ENCODE measurements at places on chromosomes 13 and 19.

DNA sequence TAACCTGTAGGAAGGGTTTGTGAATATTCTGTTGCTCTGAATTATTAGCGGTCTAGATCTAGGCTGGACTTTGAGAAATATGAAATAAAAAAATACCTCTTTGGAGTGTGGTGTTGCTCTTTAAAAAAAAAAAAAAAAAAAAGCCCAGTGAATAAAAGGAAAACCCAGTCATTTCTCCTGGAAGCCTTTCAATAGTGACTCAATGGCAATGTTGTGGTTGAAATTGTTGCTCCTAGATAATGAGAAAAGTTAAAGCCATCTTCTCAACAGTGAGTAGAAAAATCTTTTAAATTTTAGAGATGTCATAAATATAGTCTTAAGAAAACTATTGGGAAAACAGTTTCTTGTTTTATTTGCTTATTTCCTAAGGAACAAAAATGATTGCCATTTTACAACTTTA lies 135.3 kb downstream of the RFC3 start:
- no peak for DNase-seq

DNA sequence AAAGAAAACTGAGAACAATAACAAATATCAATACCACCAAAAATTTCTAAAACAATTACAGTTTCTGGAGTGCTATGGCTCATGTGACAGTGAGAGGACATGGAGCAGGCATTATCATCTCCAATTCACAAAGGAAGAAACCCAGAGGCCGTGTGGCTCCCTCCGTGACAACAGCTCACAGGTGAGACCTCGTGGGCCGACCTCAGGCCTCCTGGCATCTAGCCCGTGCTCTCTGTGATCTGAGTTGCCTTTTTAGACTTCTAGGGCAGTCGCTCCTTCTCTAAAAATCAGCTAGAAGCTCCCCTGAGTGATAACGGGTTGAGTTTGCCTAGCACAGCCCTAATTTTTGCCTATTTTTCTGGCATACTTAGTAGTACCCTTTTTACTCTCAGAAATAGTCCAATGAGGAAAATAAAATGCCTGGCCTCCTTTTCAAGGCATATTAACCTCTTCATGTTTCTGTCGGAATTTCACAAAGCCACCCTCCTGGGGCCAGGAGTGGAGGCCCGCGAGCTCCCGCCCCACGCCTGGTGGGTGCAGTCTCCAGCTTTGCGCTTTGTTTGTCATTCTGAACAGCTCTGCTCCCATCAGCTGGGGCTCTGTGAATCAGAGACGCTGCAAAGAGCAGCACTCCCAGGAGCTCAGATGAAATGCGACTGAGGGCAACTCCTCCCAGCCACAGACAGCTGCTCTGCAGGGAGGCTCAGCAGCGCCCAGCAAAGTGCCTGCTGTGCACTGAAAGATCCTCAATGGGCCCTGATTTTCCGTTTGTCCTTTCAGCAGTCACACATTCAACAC lies 292.5 kb downstream of the UQCRFS1 start:
- DNase-seq, result no peak

- DNase-seq, result no peak
Observed at GRCh38 chr13:88707646-88708045, 1036.5 kb downstream of the SLITRK5 start.

GRCh38 chr13:76516586-76516985 lies 369.6 kb downstream of the KCTD12 start:
- no peak for DNase-seq

DNA sequence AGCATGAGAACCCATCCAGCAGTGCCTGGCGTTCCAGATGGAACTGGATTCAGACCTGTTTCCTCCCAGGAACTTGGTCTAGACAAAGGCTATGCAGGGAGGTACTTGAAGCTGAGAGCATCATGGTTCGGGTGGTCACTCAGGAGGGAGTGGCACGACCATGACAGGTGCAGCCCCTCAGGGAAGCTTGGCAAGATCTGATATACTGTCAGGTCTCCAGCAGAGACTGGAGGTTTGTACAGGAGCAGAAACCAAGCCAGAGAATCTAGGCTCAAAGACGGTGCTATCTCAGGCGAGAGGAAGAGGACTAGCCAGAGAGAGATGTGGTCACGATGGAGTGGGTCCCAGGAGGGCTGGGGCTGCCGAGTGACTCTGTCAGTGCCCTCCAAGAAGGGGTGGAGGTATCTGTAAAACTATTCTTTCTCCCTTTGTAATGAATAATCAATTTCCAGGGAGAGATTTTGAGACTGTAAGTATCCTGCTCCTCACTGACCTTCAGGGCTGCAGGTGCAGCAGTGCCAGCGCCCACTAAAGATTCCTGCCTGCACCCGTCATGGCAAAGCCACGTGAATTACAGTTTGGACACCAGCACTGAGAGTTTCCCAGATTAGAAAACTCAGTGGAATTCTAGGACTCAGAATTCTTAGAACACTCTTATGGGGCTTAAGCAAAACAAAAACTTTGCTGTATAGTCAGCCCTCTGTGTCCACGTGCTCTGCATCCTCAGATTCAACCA lies 10.2 kb upstream of the DCUN1D2 start:
- DNase-seq, result no peak
